ENCODE measurements at places on chromosomes 2 and 18.

GRCh38 chr18:61628085-61628484 is 264.7 kb downstream of the RNF152 start:
- no peak for DNase-seq

DNA sequence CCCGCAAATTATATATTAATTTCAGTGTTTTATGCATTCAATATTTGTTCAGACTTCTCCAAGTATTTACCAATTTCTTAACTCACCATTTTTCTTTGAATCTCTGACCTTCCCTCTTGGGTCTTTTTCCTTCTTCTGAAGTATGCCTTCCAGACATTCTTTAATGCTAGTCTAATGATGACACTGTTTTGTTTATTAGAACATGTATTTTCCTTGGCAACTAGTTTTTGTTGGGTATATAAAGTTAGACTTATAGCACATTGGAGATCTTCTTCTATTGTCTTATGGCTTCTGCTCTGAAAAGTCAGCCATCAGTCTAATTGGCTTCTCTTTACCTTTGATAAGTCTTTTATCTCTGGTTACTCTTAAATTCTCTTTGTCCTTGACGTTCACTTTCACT is 423.2 kb upstream of the NRP2 start:
- DNase-seq = no peak

DNA sequence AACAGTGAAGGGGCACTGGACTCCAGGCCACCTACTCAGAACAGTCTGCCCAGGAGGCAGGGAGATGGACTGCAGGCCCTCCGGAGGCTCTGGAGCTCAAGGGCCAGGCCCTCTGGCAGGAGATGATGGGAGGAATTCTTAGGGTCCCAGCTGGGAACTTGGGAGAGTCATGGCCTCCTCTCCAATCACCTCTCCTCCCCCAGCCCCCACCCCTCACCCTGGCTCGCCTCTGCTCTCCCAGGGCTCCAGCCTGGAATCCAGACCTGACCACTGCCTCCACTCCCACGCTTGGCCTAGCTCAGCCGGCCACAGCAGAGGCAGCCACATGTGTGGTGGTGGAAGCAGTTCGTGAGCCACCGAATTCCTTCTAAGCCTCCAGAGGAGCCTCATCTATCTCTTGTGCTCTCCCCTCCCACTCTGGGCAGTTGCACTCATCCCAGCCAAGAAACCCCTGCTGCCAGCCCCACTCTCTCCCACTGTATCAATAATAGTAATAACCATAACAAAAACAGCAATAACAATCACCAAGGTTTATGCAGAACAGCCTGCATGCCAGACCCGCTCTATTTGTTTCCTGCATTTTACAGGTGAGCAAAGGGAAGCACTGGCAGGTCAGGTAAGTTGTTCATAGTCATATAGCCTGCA is 67.4 kb downstream of the TNS1 start:
- no peak for DNase-seq

GRCh38 chr2:57891086-57891712 is 155.4 kb upstream of the VRK2 start:
- DNase-seq = no peak

- peak; percentile 27 for DNase-seq
Measured at GRCh38 chr18:27956001-27956640, 220.8 kb downstream of the CDH2 start.

- no peak for DNase-seq
Measured at GRCh38 chr2:9744256-9745004, 98.8 kb upstream of the TAF1B start.

- no peak for DNase-seq
Measured at GRCh38 chr2:48120759-48121242, 214.5 kb upstream of the FBXO11 start.

DNA sequence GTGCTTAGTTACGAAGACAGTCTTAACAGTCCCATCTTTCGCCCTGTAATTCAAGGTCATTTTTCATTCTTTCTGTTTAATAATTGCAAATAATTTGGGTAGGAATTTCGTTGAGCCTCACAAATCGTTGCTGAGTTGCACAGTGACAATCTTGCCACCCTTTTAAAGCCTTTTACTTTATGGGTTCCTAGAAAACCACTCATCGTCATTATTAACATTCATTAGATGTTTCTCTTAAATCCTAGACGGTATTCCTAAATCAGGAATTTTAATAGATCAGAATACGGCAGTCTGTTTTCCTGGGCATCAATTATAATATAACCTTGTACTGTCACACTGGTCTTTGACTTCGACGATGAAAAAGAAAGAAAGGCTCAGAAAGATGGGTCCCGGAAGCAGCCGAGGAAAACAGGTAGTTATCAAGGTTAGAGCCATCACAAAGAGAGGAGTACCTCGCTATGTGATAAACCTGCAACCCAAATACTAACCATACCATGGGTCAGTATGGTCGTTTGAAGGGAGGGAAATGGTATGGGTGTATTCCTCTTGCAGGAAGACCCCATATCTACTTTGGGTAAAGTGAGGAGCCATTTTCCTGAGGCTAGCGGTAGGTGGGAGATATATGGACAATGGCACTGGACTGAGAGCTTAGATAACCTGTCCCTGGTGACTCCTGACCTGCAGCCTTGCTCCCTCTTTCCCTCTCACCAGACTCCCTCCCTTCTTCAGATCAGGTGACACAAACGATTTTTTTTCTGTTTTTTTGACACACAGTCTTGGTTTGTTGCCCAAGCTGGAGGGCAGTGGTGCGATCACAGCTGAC is 981 bp upstream of the SF3B1 start:
- no peak for DNase-seq

- peak; percentile 90 for DNase-seq
Measured at GRCh38 chr2:54455563-54456361, at the start of gene SPTBN1. SPTBN1 (plus strand) TSS chr2:54456327; CDS start chr2:54526419, 70,092 bp downstream.

GRCh38 chr2:113237604-113238160 is 41.0 kb downstream of the PAX8 start:
- DNase-seq = no peak

DNA sequence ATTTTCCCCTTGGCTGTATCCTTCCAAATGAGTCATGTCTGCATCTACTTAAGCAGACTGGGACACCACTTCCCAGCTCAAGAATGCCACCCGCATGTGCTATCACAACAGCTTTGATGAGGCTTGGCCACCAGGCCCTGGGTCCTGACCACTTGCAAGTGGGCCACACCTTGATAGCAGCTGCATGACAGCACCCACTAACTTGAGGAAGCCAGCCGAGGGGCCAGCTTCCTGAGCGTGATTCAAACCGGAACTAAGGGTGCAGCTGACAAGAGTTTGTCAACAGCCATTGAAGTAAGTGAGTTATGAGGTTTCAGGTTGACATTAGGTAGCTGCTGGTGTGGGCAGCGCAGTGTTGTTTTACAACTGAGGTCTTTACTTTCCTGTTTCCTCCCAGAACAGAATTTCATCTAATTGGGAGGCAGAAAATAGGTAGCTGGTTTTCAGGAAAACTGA is 54.4 kb downstream of the EPHA4 start:
- no peak for DNase-seq

DNA sequence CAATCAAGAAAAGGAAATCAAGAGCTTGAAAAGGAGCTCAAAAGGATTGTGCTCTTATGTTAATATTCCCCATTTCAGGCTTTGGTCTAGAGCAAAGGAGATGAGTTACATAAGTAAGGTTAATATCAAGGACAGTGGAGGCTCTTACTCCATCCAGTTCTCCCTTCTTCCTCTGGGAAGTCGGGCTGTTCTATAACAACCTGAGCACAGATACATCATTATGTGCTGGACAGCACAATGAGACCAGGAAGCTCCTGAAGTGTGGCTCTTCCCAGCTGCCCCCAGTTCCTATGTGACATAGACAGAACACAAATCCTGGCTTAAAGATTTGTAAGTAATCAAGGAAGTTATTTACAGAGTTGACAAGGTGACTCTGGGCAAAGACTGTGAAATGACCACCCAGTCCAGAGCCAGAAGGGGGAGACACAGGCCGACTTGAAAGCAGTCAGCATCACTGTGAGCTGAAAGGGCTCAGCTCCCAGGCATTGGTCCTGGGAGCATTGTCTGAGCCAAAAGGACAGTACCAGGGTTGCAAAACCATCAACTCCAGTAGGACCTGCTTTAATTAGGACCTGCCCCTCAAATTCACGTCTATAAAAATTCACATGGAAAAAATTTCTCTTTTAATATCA is 917.6 kb upstream of the ACVR2A start:
- DNase-seq = peak; percentile 22

DNA sequence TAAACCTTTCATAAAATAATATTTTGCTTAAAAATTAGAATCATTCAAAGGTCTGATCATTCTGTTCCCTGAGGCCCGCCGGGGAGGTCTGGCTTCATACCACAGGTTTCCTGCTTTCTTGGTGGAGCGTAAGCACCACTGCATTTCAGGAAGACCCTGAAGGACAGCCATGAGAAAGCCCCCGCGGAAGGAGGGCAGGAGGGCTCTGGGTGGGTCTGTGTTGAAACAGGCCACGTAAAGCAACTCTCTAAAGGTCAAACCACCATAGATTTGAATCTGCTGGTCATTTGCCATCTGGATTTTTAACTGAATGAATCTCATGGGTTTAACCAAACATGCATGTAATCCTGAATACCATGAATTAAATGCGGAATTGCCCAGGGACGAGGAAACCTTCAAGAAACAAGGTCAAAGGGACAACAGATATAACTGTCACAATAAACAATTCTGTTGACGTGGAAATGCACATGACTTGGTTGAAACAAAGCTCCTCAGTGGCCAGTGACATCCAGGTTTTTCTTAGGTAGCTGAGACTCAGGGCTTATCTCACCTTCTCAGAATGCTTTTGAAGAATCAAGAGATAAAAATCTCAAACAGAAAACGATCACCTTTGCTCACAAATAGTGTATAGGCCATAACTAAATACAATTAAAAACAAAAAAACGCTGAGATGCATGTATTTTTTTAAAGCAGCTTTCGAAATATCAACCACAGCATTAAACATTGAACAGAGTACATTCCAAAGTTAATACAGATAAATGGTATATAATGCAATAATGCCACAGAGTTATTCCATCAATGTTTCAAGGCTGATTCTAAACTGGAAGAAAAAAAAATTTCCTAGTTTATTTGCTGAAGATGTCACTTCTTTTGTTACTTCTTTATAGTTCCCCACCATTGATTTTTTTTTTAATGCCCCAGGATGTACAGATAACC is 193.2 kb downstream of the BCL2 start:
- DNase-seq = no peak

GRCh38 chr18:54250846-54251261 is 18.5 kb upstream of the POLI start:
- no peak for DNase-seq

Data from spinal cord (tissue), 10 donors.